ENCODE measurements at places on chromosomes 6 and 20.

- no peak for DNase-seq
These were observed 34.2 kb downstream of the PAX1 start for GRCh38 chr20:21739682-21740081.

DNA sequence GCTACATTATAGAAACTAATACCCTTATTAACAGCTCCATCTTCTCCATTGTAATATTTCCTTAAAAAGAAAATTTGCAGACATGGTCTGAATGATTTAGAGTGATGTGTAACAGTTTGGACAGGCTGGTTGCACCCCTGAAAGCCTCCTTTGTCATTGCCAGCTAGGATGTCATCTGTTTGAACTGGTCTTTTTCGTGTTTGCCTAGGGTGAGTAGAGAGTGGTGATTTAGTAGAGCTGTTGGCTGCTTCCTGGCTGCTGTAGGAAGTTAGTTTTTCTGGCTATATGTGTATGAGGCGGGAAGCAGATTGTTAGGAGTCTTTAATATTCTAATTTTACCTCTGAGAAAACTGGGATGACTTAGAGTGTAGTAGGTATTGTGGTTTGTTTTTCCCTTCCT, 101.1 kb downstream of the ZFAND3 start:
- DNase-seq = no peak

GRCh38 chr6:15689586-15690482, 27.0 kb upstream of the DTNBP1 start:
- no peak for DNase-seq

DNA sequence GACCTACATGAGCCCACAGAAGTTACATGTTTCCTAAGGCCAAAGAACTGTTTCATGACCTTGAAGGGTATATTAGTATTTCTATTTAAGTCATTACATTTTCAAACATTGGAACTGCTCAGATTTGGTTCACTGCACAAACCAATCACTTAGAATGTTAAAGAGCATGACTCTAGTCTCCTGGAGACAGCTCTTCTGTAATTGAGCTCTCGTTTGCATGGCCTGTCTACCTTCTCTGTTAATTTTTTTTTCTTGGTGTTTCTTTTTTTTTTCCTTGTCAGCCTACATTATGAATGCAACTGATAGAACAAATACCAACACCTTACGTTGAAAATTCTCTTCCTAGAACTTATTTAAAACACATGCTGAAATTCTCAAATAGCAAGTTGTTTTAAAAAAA, 860.2 kb upstream of the MAP3K7 start:
- no peak for DNase-seq

DNA sequence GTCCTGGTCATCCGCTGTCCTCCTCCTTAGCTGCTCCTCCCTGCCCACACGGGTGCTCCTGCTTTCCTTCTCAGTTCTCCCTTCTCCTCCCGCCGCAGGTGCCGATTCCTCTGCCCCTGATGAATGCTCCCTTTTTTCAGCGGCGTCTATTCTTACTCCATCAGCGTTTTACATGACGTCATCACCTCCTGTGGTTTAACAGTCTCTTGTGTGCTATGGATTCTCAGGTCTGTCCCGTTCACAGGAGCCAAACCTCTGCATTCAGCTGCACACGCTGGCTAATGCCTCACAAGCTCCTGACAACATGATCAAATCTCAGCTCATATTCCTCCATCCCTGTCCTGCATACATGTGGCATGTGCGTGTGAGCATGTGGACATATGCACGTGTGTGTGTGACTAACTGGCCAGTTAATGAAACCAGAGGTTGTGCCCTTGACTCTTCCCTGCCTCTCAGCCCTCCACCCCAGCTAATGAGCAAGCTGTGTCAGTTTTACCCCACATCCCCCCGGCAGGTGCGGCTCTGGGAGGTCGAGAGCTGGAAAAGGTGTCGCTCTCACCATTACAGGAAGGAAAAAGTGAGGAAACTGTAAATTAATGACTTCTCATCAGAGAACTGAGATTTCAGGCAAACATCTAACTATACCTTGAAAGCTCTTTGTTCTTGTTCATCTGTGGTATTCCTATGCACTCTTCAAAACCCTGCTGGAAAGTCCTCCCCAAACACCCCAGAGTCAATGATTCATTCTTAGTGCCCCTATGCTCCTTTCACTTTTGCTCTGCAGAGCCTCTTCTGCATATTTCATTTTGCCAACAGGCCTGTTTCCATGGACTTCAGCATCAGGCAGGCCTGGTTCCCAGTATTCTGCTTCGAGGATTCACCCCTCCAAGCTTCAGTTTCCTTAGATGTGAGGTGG, 163.1 kb downstream of the TTLL2 start:
- DNase-seq = no peak

DNA sequence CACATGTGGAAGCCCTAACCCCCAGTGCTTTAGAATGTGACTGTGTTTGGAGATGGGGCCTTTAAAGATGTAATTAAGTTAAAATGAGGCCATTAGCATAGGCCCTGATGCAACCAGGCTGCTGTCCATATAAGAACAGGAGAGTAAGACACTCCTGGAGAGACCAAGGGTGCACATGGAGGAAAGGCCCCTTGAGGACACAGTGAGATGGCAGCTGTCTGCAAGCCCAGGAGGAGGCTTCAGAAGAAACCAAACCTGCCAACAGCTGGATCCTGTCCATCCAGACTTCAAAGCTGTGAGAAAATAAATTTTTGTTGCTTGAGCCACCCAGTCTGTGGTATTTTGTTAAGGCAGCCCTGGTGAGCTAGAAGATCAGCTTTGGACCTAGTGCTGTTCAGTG, 16.8 kb upstream of the SNRPB2 start:
- no peak for DNase-seq

DNA sequence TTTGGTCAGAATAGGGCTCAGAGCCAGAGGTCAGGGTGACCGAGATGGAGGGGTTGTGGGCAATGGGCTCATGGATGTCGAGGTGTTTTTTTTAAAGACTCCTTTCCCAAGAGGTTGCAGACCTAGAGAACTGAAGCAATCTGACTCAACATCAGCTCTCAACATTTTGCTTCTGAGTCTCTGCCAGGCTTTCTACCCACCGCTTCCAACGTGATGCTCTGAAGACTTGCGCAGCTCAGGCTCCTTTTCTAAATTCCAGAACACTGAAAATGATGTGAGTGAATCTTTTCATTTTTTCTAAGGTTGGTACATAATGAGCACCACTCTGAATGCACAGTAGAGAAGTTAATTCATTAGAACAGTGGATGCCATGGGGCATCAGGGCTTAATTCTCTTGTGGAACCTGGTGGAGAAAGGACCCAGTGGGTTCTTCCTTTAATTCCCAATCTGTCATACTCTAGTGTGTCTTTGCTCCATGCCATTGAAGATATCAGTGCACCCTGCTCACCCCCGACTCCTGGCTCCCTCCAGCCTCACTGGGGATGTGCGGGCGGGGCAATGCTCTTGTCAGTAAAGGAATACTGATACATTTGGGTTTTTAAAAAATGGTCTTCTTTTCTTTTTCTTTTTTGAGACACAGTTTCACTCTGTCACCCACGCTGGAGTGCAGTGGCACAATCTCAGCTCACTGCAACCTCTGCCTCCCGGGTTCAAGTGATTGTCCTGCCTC, 17.0 kb upstream of the KIF13A start:
- no peak for DNase-seq

- no peak for DNase-seq
These were observed 62.0 kb upstream of the PAX1 start for GRCh38 chr20:21643417-21643816.

DNA sequence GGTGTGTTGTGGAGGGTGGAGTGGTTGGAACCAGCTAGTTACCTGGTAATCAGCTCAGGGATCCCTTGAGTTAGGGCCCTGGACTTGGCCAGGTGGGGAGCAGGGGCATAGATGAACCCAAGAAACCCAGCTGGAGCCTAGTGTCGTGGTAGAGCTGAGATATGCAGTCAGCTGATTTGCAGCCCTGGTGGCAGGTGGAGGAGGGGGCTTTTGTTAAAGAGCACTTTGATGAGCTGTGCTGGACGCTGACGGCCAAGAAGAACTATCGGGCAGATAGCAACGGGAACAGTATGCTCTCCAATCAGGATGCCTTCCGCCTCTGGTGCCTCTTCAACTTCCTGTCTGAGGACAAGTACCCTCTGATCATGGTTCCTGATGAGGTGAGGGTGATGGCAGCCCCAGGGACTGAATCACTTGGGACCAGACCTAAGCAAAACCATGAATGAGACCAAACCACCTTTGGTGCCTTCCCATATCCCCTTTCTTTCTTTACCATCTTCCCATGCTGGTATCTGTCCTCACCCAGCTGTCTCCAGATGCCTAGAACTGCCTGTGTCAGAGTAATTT, 12.7 kb downstream of the DEF6 start:
- DNase-seq = no peak

All from WERI-Rb-1 (cell line).